SJSA1 (cell line): ENCODE measurements at places on chromosomes 1 and 21.
A peak's percentile ranks its signal among the peaks of the same experiment; 100 is the strongest.

DNA sequence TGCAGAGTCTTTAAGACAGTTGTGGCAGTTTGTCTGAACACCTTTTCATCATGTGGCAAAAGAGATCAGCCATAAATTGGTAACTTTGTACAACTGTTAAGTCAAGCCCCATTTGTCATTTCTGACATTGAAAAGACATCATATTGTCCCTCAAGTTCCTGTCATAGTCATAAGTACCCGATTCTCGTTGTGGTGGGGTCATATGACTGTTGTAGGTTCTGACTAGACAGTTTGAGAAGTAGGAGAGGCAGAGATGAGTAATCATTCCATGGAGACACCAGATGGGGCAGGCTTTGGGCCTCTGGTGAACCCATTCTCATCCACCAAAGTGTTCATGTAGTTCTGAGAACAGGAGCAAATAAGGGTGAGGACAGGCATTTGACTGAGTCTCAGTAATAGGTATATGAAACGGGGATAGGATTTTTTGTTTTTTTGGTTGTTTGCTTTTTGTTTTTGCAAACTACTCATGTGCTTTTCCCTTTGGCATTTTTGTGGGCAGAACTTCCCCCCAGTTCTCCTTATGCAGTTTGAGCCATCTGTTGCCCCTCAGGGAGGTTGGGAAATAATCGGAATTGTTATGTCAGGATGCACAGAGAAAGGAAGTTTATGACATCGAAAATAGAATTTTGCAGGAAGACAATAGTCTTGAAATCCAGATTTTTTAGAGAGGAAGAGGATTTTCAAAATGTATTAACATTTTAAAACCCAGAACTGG is 86.9 kb upstream of the KCNE2 start:
- DNase-seq = no peak

- DNase-seq = no peak
These were observed 43.6 kb downstream of the PBX1 start for GRCh38 chr1:164602480-164603093.

GRCh38 chr1:210516697-210517459 is 188.2 kb downstream of the HHAT start:
- DNase-seq = no peak

DNA sequence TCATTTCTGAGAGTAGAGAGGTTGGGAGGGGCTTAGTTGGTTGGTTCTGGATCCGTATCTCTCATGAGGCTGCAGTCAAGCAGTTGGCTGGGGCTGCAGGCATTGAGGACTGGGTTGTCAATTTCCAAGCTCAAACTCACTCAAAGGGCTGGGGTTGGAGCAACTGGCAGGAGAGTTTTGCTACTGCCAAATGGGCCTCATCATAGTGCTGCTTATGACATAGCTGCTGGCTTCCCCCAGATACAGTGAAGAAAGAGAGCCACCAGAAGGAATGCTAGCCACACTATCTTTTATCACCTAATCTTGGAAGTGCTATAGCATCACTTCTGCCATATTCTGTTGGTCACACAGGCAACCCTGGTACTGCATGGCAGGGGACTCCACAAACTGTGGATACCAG is 363.5 kb upstream of the USP24 start:
- DNase-seq = no peak

GRCh38 chr21:40471103-40471502 is 375.9 kb downstream of the DSCAM start:
- DNase-seq = no peak

DNA sequence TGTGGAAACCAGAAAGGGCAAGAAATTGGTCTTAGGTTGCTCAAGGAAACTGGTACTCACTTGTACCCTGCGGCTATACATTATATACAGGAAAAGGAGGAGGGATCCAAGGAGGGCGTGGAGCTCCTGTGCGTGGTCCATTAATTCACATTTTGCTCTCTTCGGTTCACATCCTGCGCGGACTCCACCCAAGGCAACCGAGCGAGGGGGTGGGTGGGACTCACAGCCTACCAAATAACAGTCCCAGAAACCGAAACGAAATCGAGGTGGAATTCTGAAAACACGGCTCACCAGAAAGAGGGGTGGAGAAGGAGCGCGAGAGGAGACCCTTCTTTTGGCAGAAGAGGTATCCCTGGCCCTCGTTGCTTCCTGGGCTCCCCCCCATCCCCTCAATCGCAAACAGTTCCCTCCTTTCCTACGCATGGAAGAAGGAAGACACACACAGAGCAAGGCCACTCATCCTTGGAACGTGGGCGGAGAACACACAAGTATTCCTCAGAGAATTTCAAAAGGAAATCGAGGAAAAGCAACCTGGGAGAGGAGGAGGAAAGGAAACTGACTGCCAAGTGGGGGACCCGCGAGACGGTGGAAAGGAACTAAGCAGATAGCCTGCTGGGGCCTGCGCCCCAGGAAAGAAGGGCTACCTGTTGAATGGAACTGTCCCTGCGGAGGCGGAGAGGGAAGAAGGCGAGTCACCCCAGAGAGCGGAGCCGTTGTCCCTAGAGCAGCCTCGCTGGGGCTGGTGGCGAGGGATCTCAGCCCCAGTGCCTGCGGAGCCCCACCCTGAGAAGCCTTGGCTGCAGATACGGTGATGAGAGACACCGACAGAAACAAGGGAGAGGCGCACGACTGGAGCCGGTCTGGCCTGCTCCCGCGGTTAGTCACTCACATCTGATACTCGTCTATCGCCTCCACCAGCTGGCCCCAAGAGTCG is 705 bp downstream of the AIDA start:
- DNase-seq = peak; percentile 67

DNA sequence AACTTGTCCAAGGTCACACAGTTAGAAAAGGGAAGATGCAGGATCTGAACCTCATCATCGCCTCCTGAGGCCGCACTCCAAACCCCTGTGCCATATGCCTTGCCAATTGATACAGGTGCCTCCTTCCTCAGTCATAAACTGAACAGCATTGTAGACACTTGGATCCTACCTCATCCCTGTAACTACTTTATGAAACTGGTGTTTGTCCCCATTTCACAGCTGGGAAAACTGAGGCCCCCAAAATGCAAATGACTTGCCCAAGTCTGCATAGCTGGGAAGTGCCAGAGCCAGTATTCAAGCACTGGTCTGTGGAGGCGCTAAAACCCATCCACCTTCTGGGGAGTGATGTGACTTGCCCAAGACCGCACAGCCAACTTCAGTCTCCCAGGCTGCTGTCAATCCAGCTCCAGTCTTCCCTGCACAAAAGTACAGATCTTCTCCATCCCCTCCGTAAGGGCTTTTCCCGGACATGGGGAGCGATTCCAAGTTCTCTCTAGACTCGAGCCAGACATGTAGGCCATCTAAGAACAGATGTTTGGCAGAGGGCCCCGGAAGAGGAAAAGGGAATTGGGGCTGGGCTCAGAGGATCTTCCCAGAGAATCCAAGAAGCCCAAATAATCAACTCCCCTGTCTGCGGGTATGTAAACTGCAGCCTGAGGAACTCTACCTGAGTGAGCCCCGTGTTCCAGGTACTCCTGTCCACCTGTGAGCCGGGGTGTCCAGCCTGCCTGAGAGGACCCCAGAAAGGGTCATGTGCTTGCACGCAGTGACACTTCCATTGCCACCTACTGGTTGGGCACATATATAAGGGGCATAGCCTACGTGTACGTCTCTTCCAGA is 60.5 kb downstream of the SYT2 start:
- DNase-seq = no peak

GRCh38 chr1:157269656-157270375 is 131.6 kb upstream of the ETV3 start:
- no peak for DNase-seq

GRCh38 chr1:112558634-112559033 is 49.9 kb downstream of the WNT2B start:
- no peak for DNase-seq

- no peak for DNase-seq
These were observed 2.4 kb upstream of the MMP23B start for GRCh38 chr1:1629430-1630190.

DNA sequence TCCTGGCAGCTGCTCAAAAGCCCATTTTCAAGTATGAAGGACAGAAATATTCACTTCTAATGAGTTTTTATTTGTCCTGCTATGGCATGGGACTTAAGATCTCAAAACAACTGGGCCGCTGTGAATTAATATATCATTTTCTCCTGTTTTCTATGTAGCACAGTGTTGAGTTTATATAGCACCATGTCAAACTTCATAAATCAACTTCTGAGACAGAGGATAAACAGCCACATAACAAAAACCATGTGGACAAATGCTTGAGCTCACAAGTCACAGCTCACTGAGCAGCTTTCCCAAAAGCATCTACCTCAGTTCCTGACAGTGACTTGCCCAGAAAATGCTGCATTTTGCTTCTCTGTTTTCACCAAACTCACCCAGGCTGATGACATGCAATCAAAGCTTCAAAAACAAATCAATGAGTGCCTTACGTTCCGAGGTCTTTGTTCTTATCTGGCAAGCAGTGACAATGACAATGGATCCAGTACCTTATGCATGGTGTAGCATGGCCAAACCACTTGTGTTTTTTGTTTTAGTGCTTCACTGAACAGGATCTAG is 722.6 kb downstream of the LRRIQ3 start:
- no peak for DNase-seq

GRCh38 chr1:175663991-175664390 is 79.4 kb downstream of the TNR start:
- DNase-seq = no peak

DNA sequence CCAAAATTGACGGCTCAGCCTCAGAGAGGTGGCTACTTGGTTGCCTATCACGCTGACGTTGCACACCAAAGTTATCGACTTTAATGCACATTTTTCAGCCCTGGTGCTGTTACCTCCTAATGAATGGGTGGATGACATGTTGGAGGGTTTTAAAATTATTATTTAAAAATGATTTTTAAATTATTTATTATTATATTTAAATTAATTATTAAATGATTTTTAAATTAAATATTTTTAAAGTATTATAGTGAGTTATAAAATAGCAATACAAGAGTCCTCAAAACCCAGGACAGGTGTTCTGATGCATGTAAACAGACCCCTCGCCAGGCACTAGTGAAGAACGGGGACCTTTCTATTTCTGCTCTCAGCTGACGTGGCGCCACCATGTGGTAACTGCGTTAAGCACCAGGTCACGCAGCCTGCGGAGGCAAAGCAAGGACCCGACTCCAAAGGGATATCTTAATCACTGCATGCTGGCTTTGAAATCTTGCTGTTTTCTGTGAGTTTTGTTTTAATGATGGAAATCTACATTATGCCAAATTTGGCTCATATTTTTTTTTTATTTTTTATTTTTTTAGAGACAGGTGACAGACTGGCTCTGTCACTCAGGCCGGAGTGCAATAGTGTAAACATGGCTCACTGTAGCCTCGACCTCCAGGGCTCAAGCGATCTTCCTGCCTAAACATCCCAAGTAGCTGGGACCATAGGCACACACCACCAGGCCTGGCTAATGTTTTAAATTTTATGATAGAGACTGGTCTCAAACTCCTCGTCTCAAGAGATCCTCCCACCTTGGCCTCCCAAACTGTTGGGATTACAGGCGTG is 22.6 kb downstream of the CASP9 start:
- peak; percentile 71 for DNase-seq

- DNase-seq = no peak
These were observed 156.2 kb upstream of the RGS18 start for GRCh38 chr1:192002063-192002462.

DNA sequence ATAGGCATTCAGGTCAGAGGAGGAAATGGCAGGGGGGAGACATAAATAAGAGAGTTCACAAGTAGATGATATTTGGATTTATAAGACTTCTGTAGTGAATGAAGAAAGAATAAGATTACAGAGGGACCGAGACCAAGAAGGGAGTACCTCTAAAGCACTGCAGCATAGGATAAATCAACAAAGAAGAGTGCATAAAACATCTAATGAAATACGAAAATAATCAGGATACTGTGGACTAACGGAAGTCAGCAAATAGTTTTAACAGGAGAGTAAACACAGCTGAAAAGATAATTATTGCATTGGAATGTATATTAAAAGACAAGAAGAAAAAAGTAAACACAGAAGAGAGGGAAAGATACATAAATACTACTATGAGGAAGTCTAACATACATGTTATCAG is 921.9 kb upstream of the PRMT6 start:
- no peak for DNase-seq

GRCh38 chr1:37437087-37437486 is 37.3 kb upstream of the ZC3H12A start:
- DNase-seq = no peak

- no peak for DNase-seq
These were observed 24.3 kb upstream of the PPP1R15B start for GRCh38 chr1:204435872-204436271.

GRCh38 chr1:72271555-72272085 is 10.7 kb downstream of the NEGR1 start:
- DNase-seq = no peak

DNA sequence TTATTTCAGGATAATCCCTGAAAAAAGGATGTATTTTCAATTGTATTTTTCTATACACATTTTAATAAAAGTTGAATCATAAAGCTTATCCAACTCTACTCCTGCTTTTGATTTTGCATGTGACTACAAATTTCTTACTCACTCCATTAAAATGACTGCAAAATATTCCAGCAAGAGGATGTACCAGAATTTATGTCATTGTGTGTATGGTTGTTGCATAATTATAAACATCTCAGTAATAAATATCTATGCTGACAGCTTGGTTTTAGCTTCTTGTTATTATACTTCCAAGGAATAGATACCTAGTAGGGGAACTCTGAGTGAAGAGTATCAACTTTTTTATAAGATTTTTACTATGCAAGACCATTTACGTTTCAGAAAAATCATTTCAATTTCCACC is 463.2 kb upstream of the RUNX1 start:
- DNase-seq = no peak

DNA sequence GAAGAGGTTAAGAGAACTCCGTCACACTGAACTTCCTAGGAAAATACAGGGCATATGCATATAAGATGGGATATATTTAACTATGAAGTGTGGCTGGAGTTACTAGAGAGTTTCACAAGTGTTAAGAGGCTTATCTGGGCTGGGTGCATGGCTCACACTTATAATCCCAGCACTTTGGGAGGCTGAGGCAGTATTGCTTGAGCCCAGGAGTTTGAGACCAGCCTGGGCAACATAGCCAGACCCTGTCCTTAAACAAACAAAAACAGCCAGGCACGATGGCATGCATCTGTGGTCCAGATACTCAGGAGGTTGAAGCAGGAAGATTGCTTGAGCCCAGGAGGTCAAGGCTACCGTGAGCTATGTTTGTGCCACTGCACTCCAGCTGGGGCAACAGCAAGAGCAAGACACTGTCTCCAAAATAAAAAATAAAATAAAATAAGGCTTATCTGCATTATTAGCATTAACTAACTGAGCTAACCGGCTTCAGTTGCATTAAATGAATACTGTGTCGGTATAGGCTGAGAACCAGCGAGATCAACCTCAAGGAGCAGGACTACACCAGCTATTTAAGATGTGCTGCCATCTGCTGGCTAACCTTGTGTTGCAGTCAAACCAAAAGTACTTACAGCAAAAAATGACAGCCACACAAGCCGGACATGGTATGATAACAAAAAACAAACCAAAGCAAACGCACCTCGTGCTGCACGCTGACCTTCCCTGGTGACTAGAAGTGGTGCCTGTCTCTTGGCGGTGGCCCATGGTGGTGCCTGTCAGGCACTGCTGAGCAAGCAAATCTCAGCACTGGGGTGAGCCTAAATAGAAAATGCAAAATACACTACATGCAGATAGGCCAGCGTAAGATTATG is 19.7 kb upstream of the RBBP5 start:
- peak; percentile 82 for DNase-seq

GRCh38 chr1:154391086-154391770 is 13.9 kb upstream of the IL6R start:
- no peak for DNase-seq
